ENCODE measurements at places on chromosomes 1 and 21.

DNA sequence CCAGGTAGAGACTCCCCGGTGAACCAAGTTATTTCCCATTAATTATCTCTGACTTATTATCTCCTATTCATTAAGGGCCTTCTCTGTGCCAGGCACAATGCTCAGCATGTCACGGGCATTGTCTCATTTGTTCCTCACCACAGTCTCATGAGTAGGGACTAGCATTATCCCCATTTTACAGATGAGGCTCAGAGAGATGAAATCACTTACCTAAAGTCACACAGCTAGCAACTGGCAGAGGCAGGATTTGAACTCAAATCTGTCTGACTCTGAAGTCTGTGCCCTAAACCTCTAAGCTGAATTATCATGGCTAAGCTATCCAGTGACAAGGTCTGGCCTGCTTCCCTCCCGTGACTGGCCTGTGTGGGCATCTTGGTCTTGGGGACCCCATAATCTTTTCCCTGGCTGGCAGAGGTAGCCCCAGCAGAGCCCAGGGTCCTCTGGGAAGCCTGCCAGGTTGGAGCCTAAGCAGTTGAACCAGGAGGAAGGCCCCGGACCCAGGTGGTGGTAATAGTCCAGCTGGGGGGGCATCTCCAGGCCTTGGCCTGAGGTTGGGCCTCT is 4.5 kb downstream of the MAP7D1 start:
- DNase-seq = no peak

GRCh38 chr1:173507205-173507846 is 30.2 kb downstream of the PRDX6 start:
- peak; percentile 16 for DNase-seq

DNA sequence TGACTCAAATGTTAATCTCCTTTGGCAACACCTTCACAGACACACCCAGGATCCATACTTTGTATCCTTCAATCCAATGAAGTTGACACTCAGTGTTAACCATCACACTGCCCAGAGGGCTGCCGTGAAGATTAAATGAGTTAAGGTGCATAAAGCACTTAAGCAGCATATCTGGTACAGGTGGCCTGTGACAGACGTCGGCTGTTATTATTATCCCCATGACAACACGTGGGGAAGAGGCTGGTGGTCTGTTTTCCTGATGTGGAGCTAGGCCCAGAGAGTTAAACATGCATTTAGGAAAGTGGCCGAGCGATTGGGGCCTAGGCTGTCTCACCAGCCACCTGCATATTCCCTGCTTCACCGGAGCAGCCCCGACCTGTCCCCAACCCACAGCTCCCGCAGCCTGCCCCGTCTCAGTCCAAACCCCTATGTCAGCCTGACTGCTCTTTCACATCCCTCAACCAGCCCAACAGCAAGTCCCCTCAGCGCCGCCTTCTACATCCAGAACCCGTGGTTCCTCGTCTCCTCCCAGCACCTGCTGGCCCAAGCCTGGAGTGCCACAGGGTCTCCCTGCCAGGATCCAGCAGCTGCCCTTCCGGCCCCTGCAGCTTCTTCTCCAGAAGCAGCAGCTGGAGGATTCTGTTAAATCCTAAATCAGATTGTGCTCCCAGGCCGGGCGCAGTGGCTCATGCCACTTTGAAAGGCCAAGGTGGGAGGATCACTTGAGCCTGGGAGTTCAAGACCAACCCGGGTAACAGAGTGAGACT is 77.9 kb downstream of the FBXO2 start:
- DNase-seq = no peak

DNA sequence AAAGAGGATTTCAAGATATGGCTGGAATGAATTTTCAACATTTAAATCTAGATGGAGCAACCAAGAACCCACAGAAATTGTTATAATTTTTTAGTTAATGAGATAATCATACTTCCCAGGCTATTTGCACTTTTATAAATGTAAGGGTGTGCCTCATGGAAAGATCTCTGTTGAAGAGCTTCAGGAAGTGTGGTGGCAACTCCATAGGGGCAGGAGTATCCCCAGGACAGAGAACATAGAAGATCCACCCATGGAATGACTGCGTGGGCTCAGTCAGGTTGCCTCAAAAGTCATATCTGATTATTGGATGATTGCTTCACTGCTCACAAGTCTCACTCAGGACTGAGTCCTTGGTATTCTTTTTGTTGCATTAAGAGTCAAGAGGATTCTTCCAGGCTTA is 167.4 kb upstream of the KIAA0040 start:
- no peak for DNase-seq

DNA sequence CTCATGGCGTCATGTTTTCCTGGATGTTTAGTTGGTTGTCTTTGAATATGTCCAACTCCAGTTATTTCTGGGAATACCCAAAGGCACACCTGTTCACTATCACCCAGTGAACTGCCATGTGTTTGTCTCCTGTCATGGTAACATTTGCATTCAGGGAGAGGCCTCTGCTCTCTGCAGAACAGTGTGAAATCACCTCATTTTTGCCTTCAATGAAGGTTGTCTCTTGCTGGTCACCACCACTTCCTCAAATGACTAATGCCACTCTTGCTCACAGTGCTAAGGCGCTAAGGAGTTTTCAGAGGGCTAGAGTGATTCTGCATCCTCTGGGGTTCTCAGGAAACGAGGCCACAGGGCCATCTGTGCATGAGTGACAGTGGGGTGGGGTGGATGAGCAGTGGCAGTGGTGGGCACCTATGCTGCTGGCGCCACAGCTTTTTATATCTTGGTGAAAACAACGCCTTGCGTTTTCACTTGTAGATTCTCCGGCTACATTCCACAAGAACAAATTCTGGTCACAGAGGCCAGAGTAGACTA is 60.0 kb upstream of the ATP5PO start:
- peak; percentile 90 for DNase-seq

GRCh38 chr1:84506729-84507453 is 510 bp upstream of the GNG5 start:
- DNase-seq = peak; percentile 58

DNA sequence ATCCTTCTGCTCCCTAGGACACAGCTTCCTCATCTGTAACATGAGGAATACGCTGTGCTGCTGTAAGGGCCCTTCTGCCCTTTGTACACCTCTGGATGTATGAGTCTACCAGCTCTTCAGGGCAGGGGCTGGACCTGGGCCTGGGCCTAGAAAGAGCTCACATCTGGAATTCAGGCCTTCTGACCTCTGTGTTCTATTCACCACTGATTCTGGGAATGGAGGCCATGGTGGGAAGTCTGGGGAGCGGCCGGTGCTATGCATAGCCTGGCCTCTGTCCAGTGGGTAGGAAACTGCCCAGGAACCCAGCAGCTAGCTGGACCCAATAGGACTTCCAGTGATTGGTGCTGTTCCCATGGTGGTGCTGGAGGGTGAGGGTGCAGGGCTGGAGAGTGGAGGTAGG is 11.0 kb upstream of the GPR61 start:
- no peak for DNase-seq

DNA sequence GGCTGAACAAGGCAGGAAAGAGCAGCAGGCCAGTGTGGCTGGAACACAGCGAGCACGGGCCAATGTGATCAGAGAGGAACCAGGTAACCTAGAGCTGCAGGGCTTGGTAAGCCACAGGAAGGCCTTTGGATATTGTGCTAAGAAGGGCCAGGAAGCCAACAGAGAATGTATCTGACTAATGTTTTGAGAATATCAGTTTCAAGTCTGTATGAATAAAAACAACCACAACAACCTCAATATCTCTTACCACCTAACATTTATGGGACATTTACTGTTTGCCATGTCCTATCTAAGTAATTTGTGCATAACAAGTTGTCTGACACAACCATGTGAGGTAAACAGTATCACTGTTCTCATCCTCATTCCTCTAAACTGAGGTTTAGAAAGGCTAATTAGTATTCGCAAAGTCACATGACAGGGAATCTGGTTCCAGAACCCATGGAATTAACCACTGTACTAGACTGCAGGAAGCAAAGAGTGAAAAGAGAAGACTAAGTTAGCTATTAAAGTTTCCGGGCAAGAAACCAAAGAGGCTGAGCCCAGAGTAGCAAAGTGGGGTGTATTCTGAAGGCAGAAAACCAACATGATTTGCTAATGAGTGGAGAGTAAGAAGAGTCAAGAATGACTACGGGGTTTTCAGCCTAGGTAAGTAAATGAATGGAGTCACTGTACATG is 38.9 kb downstream of the SPRTN start:
- DNase-seq = no peak

DNA sequence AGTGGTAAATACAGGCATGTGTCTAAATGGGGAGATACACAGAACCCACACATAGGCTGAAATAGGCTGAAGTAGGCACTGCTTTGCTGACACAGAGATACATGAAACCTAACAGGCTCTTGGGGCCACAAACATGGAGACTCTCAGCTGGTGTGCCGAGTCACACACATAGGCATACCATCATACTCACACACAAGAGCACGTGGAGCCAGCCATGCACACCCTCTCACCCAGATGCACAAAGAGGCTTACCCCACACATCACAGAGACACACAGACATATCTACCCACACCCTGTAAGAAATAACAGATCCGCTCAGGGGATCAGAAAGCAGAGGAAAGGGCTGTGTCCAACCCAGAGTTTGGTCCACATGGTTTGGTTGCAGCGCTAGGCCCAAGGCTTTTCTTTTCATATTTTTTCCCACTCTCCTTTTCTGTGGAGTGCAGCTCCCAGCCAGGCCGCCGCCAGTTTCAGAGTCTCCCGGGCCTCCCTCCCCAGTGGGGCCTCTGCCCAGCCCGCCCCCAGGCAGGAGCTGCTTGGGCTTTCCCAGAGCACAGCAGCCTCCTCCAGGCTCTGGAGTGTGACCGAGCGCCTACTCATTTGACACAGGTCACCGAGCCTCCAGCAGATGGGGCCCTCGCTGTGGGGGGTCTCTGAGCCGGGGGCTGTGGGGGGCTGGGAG is 3.9 kb upstream of the POU3F1 start:
- DNase-seq = no peak

DNA sequence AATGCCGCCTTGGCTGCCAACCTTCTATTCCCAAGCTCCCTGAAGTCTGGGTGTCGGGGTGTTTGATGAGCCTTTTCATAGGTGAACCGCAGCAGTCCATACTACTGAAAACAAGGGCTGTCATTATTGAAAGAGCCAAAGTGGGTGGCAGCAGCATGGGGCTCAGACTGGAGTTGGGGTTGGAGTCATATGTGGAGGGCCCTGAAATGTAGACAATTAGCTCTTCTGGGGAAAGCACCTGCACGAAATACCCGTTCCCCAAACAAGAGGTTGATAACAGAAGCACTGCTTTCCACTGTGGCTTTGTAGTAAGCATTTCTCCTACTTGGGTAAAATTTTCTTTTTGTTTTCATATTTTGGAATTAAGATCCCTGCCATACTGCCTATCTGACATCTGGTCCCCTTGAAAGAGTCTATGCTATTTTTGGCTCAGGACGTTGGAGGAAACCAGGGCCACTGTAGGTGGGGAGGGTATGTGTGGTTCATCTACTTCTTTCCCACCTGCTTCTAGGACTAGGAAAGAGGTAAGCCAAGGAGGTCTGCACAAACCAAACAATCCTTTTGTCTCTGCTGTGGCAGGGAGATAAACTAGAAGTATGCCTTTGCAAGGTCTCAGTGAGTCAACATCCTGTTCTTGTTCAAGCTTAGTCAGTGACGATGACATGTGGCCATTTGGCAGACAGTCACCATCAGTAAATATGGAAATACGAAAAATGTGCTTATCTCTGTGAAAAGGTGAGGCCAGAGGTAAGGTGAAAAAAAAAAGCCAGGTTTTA is 197.0 kb upstream of the UBE2U start:
- no peak for DNase-seq

GRCh38 chr1:41486371-41487125 is 2.1 kb upstream of the EDN2 start:
- peak; percentile 19 for DNase-seq

GRCh38 chr1:37719572-37720195 is 27.4 kb downstream of the CDCA8 start:
- no peak for DNase-seq

- DNase-seq = no peak
Measured at GRCh38 chr1:2470290-2471158, 5.6 kb upstream of the PLCH2 start.

- DNase-seq = no peak
Measured at GRCh38 chr1:39407510-39407895, 83.9 kb upstream of the BMP8A start.

DNA sequence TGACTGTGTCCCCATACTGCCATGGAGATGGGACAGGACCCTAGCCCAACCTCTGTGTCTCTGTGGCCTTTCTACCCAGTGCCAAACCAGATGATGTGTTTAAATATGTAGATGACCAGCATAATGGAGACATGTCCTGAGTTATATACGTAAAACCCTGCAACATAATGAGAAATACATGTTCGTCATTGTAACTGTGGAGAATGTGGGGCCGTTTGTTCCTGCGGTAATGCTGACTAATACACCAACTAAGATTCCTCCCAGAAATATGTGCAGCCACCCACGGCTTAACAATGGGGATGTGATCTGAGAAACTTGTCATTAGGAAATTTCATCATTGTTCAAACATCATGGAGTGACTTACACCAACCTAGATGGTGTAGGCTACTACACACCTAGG is 71.7 kb upstream of the SIM2 start:
- no peak for DNase-seq

GRCh38 chr1:235336903-235337302 is 8.5 kb downstream of the GGPS1 start:
- DNase-seq = peak; percentile 89

- peak; percentile 3 for DNase-seq
Measured at GRCh38 chr1:55623311-55623710, 408.1 kb upstream of the USP24 start.

- peak; percentile 60 for DNase-seq
Measured at GRCh38 chr1:40438391-40439015, 11.8 kb upstream of the ZFP69B start.

DNA sequence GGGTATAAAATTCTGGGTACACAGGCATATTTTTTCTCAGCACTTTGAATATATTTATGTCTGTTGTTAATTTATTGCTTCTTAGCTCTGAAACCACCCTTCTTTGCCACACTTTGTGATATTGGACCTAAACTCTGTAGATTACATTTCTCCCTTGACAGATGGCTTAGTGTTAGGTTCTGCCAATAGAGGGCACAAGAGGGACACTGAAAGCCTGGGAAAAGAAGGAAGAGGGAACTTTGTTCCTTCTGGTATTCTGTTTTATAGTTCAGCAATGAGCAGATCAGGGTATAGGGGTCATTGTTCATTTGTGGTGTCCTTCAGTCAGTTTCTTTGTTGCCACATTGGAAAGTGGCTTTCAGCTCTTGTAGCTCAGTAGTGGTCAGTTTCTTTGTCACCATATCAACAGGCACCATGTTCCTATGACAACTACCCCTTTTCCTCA is 423.5 kb upstream of the PROX1 start:
- peak; percentile 74 for DNase-seq

- peak; percentile 43 for DNase-seq
Measured at GRCh38 chr1:19606817-19607642, 37.1 kb upstream of the NBL1 start.

DNA sequence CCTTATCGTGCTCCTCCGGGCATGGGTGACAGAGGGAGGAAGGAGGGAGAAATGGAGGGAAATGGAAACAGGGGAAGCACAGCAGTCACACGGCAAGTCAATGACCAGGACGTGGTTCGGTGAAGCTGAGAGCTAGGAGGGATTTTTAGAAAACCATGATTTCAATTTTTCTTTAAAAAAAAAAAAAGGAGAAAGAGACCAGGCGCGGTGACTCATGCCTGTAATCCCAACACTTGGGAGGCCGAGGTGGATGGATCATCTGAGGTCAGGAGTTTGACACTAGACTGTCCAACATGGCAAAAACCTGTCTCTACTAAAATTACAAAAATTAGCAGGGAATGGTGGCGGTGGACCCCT is 776 bp upstream of the TNFRSF9 start:
- no peak for DNase-seq

GRCh38 chr21:44973598-44973997 is 33.8 kb downstream of the SLX9 start:
- no peak for DNase-seq
